ENCODE measurements at places on chromosomes 16 and 17. TPM values are rescaled to one million over a fixed set of nuclear protein-coding genes. Genes with fewer than 3 reads are reported as not detected.

DNA sequence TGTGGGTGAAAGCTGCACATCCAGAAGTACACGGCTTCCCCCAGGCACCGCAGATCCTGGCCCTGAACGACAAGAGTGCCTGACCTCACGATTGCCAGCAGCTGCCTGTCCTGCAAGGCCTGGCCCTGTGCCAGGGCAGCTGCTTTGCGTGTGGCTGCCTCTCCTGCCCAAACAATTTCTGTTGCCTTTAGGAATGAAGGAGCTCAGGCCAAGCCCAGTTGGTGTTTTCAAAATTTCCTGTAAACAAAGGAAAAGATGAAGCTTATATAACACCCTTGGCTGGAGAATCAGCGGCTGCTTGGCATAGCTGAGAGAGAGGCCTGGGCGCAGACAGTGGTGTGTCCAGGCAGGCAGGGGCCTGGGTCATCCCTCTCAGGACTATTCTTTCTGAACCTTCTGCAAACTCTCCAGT lies 11.7 kb upstream of the SLC47A2 start:
- no peak overlapping the region for H3K4me3 ChIP-seq
- no peaks in the 10 kb centered on the region for H3K36me3 ChIP-seq
- DNase-seq = no peak
- peaks cover 14% of the 10 kb centered on the region for H3K4me1 ChIP-seq
- H3K27me3 ChIP-seq = no peaks in the 10 kb centered on the region

DNA sequence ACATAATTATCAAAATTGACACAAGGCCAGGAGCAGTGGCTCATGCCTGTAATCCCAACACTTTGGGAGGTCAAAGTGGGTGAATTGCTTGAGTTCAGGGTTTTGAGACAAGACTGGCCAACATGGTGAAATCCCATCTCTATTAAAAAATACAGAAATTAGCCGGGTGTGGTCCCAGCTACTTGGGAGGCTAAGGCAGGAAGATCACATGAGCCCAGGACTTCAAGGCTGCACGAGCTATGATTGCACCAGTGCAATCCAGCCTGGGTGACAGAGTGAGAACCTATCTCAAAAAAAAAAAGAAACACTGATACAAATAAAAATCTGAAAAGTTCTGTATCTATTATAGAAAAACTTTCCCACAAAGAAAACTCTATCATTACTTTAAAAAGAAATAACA lies 15.5 kb downstream of the MYH10 start:
- peaks cover 12% of the 10 kb centered on the region for H3K27me3 ChIP-seq
- no peaks in the 10 kb centered on the region for H3K4me1 ChIP-seq

DNA sequence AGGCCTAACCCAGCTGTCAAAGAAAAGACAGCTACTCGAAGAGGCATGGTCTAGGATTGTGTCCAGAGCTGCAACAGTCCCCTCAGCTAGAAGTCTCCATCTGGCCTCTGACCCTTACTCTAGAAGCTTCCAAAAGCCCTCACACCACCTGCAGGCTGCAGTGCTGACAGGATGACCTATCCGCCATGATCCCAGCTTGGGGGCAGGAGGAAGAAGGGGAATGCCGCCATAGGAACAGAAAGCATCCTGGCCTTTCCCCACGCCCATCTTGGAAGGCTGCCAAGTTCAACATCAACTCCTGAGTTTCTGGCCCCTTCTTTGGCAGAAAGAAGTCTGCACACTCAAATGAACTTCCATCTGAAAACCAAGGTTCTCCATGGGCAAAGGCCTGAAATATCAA lies 3.1 kb upstream of the KRT36 start:
- no peaks in the 10 kb centered on the region for H3K27me3 ChIP-seq
- H3K4me3 ChIP-seq = no peak overlapping the region
- no peak for DNase-seq
- no peaks in the 10 kb centered on the region for H3K36me3 ChIP-seq
- no peak overlapping the region for H3K27ac ChIP-seq

- DNase-seq = no peak
- H3K27ac ChIP-seq = no peak overlapping the region
- H3K4me3 ChIP-seq = no peak overlapping the region
- no peaks in the 10 kb centered on the region for H3K36me3 ChIP-seq
- H3K4me1 ChIP-seq = no peaks in the 10 kb centered on the region
These were observed 6.1 kb upstream of the CCL8 start for GRCh38 chr17:34313164-34313563.

The CHP2 gene
- total RNA-seq = not detected

DNA sequence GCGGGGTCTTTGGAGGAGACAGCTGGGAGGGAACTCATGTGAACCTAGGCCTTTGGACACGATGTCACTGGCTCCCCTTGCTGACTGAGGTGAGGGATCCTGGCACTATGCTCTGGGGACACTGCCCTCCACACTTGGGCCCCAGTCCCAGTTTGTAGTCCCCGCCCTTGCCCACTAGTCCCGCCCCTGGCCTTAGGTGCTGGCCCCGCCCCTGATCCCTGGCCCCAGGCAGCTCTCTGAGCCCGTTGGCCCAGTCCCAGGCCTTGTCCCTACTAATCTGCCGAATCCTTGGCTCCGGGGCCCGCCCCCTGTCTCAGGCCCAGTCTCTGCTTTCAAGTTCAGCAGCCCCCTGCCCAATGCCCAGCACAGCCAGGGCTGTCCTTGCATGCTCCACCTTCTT lies 61.0 kb downstream of the SMPD3 start:
- DNase-seq = no peak
- H3K27ac ChIP-seq = no peak overlapping the region
- no peaks in the 10 kb centered on the region for H3K4me1 ChIP-seq
- no peak overlapping the region for H3K4me3 ChIP-seq
- no peaks in the 10 kb centered on the region for H3K36me3 ChIP-seq
- no peaks in the 10 kb centered on the region for H3K27me3 ChIP-seq

Data from activated naive CD8-positive, alpha-beta T cell treated with anti-CD3 and anti-CD28 coated beads for 36 hours (primary cell).